Uterus (tissue), 4 donors: ENCODE measurements at places on chromosomes 2 and 18. TPM values are rescaled to one million over a fixed set of nuclear protein-coding genes. Genes with fewer than 3 reads are reported as not detected.

- no peaks in the 10 kb centered on the region for H3K4me1 ChIP-seq
- H3K4me3 ChIP-seq = no peak overlapping the region
- no peaks in the 10 kb centered on the region for H3K27me3 ChIP-seq
Measured at GRCh38 chr2:129763190-129763846, 216.1 kb upstream of the RAB6C start.

DNA sequence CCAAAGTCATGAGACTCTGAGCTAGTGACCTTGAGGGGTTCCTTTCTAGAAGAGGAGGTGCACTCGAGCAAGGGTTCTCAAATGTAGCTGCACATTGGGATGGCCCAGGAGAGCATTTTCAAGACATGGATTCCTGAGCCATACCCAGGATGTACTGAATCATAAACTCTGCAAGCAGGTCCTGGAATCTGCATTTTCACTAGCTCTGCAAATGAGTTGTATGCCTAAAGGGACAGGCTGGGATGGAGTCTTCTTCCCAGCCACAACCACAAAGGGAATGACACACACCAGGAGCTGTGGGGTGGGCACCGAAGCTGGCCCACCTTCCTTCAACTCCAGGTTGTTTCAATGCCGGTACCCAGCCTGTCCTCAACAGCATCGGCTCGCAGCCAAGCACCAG, 90.6 kb downstream of the GALNT14 start:
- no peak overlapping the region for H3K27ac ChIP-seq
- no peak overlapping the region for H3K4me3 ChIP-seq
- H3K36me3 ChIP-seq = no peaks in the 10 kb centered on the region
- H3K4me1 ChIP-seq = no peaks in the 10 kb centered on the region

DNA sequence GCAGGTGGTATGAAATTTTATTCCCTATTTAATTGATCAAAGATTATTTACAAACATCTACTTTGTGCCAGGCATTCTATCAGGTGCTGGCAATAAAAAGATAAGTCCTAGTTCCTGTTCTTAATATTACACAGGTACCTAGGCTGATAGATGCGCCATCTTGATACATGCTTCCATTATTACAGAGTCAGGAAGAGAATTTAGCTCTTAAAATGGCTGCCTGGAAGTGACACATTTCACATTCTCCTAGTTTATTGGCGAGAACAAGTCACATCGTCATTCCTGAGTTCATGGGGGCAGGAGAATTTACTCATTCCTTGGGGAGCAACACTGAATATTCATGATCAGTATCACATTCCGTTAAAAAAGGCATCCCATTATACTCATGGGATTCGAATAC, 1.1 kb upstream of the DARS1 start:
- no peaks in the 10 kb centered on the region for H3K36me3 ChIP-seq
- H3K27ac ChIP-seq = no peak overlapping the region
- DNase-seq = no peak
- no peaks in the 10 kb centered on the region for H3K27me3 ChIP-seq

DNA sequence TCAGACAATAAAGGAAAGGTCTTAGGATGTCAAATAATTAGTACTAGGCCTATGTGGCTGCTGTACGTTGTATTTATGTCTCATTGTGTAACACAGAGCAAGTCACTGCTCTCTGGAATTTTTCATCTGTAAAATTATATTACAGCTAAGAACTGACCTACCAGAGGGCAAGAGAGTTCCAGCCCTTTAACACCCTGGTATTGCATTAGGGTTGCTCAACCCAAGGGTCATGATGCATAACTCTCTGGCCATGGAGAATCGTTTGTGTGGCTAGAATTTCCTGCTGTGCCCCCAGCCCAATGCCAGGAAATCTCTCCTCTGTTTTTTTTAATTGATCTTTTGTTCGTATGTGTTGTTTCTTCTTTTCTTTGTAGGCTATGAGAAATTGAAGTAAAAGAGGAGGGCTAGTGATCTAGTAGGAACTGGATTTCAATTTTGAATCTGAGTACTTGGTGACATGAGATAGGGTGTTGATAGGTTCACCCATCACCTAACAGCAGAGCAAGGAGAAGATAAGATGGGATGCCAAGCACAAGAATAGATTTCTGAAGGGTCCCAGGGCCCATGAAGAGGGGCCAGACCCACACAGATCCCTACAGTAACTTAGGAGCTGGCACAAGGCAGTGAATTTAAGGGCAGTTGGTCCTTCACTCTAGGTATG, 571.2 kb upstream of the TNP1 start:
- no peak for DNase-seq
- peak overlapping the region; percentile 60 for H3K27ac ChIP-seq
- peaks cover 6% of the 10 kb centered on the region for H3K4me1 ChIP-seq
- no peaks in the 10 kb centered on the region for H3K27me3 ChIP-seq

GRCh38 chr2:31415421-31415820, 879 bp upstream of the XDH start:
- no peaks in the 10 kb centered on the region for H3K36me3 ChIP-seq
- H3K27ac ChIP-seq = no peak overlapping the region
- no peaks in the 10 kb centered on the region for H3K4me1 ChIP-seq

DNA sequence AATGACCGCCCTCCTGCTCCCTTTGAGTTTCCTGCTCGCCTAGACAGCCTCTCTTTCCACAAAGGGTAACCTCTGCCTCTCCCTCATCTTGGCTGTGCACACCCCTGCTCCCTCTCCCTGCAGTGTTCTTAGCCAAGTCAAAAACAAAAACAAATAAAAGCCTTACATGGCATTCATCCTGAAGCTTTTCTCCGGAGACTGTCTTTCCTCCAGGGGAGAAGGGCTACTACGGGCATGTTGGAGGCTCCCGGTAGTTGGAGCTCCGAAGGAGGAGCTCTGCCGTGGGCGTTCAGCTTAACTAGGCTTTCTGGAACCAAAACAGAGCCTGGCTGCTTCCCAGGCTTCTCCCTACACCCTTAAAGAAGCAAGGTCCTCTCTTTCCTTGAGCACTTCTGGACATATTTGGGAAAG, 104.2 kb downstream of the TPGS2 start:
- H3K27ac ChIP-seq = peak overlapping the region; percentile 9
- H3K36me3 ChIP-seq = no peaks in the 10 kb centered on the region
- H3K4me1 ChIP-seq = no peaks in the 10 kb centered on the region
- peak; percentile 39 for DNase-seq
- no peaks in the 10 kb centered on the region for H3K27me3 ChIP-seq

GRCh38 chr2:68764041-68764805, 29.6 kb downstream of the ARHGAP25 start:
- H3K27ac ChIP-seq = peak overlapping the region; percentile 16
- peaks cover 12% of the 10 kb centered on the region for H3K4me1 ChIP-seq
- H3K4me3 ChIP-seq = no peak overlapping the region
- no peak for DNase-seq
- no peaks in the 10 kb centered on the region for H3K27me3 ChIP-seq

GRCh38 chr2:161913865-161914264, 160.2 kb downstream of the DPP4 start:
- H3K4me1 ChIP-seq = no peaks in the 10 kb centered on the region
- H3K36me3 ChIP-seq = no peaks in the 10 kb centered on the region
- no peak overlapping the region for H3K27ac ChIP-seq
- H3K27me3 ChIP-seq = no peaks in the 10 kb centered on the region
- no peak for DNase-seq

DNA sequence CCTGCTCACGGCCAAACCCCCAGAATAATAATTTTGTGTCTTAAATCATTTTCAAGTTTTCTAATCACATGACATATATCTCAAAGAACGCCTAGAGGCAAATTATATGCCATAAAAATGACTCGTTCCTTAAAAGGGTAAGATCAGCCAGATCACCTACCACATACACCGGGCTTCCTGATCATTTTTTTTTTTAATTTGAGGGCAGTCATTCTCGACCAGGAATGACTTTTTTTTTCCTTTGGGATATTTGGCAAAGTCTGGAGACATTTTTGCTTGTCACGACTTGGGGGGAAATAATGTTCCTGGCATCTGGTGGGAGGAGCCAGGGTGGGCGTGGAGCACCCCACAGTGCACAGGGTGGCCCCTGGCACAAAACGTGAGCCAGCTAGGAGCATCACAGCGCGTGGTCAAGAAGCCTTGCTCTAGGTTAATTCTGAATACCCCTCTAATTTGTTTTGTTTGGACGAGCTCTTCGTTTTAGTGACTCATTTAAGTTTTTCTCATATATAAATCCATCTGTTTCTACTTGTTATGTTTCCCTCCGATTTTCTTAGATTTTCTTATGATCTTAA, 94.9 kb downstream of the TWIST2 start:
- H3K27ac ChIP-seq = no peak overlapping the region
- H3K27me3 ChIP-seq = no peaks in the 10 kb centered on the region
- H3K36me3 ChIP-seq = no peaks in the 10 kb centered on the region

DNA sequence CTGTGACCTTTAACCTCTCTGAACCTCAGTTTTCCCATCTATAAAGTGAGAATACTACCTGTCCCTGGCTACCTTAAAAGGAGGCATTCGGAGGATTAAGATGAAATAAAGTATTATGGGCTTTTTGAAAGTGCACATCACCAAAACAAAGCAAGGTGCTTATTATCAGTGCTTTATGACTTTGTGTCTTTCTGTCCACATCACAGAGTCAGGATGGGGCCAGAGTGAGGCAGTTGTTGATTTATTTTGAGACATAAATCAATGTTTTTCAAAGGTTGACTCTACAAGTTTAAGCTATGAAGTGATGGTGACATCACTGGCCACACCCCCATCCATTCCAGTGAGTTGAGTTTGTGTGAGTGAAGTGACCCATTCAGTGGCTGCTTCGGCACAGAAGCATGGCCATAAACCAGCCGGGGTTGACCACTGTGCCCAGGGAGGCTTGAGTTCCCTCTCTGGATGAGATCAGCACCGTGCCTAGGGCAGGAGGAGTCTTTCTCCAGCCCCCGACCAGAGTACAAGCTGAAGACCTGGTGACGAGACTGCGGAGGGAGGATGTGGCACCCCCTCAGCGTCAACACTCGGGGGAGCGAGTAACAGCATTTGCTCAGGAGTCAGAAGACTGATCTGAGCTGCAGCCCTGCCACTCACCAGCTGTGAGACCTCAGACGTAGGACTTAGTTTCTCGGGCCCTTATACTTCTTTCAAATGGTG, 89.0 kb upstream of the PPP1CB start:
- peak overlapping the region; percentile 92 for H3K27ac ChIP-seq
- H3K4me3 ChIP-seq = no peak overlapping the region
- H3K27me3 ChIP-seq = no peaks in the 10 kb centered on the region

- no peak overlapping the region for H3K27ac ChIP-seq
- no peak overlapping the region for H3K4me3 ChIP-seq
- no peak for DNase-seq
- H3K36me3 ChIP-seq = no peaks in the 10 kb centered on the region
Measured at GRCh38 chr2:169507698-169508097, 1.8 kb upstream of the KLHL41 start.

DNA sequence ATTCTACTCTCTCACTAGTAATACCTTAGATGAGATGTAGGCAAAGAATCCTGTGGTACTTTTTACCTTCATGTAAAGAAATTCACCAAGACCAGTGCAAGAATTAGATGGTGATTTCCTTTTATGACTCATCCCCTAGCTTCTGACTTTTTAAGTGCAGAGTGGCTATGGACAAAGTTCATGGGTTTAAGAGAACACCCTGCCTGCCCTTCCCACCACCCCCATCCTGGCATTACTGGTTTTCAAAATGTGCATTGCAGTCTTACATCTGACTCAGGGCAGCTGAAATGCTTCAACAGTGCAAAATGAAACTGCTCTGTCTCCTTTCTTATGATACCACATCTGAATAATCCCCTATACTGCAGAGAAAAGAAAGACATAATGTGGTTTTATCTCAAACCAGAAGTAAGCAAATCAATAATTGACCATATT, 22.6 kb downstream of the MAIP1 start:
- H3K4me1 ChIP-seq = no peaks in the 10 kb centered on the region
- no peak overlapping the region for H3K27ac ChIP-seq
- H3K4me3 ChIP-seq = no peak overlapping the region
- no peaks in the 10 kb centered on the region for H3K27me3 ChIP-seq

- DNase-seq = no peak
- peak overlapping the region; percentile 87 for H3K27ac ChIP-seq
- no peaks in the 10 kb centered on the region for H3K27me3 ChIP-seq
- peak overlapping the region; percentile 98 for H3K4me3 ChIP-seq
- H3K36me3 ChIP-seq = no peaks in the 10 kb centered on the region
Measured at GRCh38 chr2:135984199-135985017, 1.0 kb downstream of the DARS1 start.

The CCL20 gene
- not detected for total RNA-seq

The NPC1 gene
- 27.3 TPM for total RNA-seq

The DSC1 gene
- total RNA-seq = not detected

The AAK1 gene
- total RNA-seq = 47.9 TPM

The CDH19 gene
- 1.8 TPM for total RNA-seq

The ALLC gene
- not detected for total RNA-seq

The COL4A3 gene
- total RNA-seq = 6.2 TPM
